ENCODE measurements at places on chromosomes 7 and 10.

- no peak for DNase-seq
These were observed 6.2 kb downstream of the PRKG1 start for GRCh38 chr10:51080311-51081006.

GRCh38 chr7:2764621-2765020, 76.6 kb downstream of the AMZ1 start:
- no peak for DNase-seq

- no peak for DNase-seq
These were observed 52.9 kb downstream of the CLEC2L start for GRCh38 chr7:139576179-139576973.

GRCh38 chr7:111059833-111060232, 31.1 kb upstream of the LRRN3 start:
- DNase-seq: no peak

- no peak for DNase-seq
These were observed 24.6 kb upstream of the DDX50 start for GRCh38 chr10:68876246-68877138.

DNA sequence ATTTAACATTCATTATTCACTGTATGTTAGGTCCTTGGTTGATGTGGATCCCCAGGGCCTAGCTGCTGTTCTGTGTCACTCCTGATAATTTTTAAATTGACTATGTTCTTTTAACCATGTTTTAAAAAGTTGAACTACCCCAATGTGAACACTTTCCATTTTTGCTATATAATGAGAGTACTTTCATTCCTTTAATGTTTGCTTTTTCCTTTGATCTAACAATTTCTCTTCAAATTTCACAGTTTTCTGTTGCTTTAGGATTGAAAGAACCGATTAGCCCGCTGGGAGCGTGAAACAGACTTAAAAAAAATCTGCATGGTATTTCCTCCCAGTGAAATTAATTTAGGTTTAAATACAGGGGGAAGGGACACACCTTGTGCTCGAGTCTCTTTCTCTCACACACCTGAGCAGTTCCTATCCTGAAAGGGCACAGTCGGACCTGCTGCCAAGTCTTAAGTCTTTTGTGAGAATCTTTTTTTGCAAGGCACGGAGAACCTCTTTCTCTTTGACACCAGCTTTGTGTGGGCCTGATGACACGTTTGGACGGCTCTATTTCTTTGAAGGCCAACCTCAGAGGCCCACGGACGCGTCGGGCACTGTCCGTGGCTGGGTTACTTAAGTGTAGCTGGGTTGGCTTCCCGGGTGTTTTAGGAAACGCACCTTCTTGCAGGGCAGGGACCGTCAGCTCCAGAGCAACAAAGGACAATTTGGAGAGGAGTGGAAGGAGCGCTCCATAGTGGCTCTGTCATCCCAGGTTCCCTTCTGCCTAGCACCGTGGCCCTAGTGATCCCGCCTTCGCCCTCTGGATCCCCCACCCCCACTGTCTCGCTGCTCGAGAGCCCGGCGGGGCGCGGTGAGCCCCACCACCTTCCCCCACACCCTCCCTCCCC, 1.0 kb upstream of the CHN2 start:
- no peak for DNase-seq

- no peak for DNase-seq
These were observed 27.0 kb downstream of the ANXA8 start for GRCh38 chr10:47456794-47457527.

GRCh38 chr10:15585303-15585715, 134.4 kb downstream of the ITGA8 start:
- DNase-seq: no peak

DNA sequence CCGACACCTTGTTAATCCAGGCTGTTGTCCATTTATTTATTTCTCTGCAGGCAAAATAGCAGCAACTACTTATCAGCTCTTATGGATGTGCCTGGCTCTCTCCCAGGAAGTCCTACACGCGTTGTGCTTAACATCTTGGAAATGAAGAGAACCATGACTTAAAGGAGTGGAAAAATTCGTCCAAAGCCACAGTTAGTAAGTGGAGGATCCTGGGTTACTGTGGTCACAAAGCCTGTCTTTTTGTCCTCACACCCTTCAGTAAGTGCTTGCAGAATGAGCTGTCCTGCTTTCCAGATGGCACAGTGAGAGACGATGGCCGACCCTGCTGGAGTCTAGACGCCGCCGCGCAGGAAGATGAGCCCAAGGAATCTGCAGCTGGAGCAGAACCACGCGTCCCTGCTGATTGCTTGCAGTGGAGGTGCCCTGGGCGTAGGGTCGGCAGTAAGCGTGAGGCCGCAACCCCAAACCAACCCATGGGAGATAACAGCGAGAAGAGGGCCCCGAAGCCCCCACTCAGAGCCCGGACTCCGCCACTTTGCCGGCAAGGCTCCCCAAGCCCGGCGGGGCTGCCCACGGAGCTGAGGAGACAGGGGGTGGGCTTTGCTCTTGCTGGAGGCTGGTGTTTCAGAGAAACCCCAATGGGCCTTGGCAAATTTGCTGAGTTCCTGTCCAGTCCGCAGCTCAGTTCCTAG, 178.6 kb downstream of the CXCL12 start:
- DNase-seq: no peak

Data from activated CD4-positive, alpha-beta T cell treated with anti-CD3 and anti-CD28 coated beads for 4 hours (primary cell).